SJSA1 (cell line): ENCODE measurements at places on chromosomes 7 and 10.

GRCh38 chr10:48447356-48448215 lies 141.1 kb downstream of the MAPK8 start:
- DNase-seq = no peak

DNA sequence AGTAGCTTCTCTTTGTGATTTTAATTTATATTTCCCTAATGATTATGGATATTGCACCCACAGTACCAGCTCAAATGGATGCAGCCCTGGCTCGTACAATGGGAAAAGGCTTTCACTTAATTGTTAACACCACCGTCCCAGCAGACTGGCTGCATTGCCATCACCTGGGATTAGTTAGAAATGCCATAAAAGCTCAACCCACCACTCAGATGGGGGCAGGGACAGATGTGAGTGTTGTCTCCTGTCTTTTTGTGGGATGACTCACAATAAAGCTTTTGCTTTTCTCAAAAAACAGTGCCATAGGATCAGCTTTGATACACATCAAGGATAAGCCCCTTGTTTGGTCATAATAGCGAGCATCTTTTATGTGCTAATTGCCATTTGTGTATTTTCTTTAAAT lies 729.1 kb downstream of the TNS3 start:
- DNase-seq = no peak

GRCh38 chr10:5411941-5412276 lies 448 bp upstream of the NET1 start:
- DNase-seq = no peak

- no peak for DNase-seq
Observed at GRCh38 chr10:126315494-126316177, 72.6 kb downstream of the ADAM12 start.

DNA sequence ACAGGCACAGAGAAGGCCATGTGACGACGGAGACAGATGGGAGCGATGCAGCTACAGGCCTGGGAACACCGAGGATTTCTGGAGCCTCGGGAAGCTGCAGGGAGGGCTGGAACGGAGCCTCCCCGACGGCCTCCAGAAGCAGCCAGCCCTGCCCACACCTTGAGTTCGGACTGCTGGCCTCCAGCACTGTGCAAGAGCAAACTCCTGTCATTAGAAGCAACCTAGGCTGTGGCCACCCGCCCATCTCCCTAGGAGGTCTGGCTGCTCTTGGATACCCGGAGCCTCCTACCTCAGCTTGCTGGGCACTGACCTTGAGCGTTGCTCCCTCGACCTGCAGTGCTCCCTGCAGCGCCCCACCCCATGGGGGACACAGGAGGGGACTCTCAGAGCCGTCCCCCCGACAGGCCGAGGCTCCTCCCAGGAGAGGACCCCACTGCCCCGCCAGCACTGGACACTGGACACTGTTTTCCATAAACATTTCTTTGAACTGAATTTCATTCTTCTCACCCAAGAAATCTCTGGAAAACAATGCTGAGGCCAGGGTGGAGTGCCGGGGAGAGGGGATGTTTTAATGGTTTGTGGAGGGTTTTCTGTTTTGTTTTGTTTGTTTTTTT lies 22.5 kb upstream of the TNRC18 start:
- peak; percentile 28 for DNase-seq

DNA sequence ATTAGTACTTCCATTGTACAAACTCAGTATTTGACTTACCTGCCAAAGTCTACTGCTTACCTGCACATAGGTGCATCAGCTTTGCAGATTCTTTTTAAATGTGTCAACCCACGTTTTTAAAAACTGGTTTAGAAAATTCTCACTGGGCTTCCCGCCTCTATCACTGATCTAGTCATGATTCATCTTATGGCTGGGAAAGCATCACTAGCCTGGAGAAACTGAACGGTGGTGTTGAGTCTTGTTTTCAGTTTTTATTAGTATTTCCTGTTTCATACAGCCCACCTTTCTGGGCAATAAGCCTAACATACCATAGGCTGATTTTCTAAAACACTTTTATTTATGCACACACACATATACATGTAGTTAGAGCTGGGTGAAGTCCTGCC lies 19.7 kb downstream of the DOCK1 start:
- no peak for DNase-seq

DNA sequence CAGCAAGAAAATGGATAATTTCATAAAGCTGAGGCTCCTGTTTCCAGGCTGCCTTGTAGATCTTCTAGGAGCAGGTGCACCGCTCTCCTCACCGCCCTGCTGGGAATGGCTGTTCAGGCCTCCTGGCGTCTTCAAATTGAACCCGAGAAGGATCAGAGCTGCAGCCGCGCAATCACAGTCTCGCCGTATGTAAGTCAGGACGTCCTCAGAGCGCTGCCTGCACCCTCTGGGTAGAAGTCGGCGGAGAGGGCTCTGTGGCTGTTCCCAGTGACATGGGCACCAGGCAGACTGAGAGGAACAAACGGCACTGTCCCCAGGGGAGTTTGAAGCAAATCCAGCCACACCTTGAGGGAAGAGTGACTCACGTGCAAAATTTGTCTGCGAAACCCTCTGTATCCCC lies 476.9 kb downstream of the TCERG1L start:
- no peak for DNase-seq

DNA sequence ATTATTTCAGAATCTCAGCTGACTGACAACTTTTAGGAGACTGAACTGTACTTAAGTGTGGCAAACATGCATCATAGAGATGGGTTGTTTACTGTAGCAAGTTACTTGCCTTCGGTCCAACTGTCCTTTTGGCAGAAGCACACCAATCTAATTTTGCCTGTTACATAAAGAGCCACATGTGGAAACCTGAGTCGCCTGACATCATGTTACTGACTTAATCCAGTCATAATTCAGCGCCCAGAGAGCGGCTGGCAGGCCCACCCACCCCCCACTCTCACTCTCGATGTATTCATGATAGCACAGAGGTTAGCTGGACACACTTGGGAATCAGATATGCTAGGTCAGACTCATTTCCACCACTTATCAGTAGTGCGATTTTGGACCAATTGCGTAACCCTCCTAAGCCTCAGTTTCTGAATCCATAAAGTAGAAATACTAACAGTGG lies 57.3 kb upstream of the CAPZA2 start:
- no peak for DNase-seq

DNA sequence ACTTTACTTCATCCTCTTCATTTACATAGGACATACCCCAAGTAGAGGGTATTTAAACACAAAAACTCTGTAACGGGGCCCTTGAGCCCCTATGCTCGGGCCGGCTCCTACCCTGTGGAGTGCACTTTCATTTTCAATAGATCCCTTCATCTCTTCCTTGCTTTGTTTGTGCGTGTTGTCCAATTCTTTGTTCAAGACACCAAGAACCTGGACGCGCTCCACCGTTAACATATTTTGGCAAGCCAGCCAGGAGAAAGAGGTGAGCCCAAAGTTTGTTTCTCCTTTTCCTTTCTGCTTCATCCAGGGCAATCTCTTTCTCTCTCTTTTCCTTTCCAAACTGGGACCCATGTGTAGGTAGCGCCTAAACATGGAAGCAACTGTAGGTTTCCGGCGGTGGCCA lies 26.0 kb upstream of the BNIP3 start:
- no peak for DNase-seq

GRCh38 chr10:12121673-12122072 lies 7.8 kb upstream of the SEC61A2 start:
- no peak for DNase-seq

- DNase-seq = no peak
Observed at GRCh38 chr7:41758321-41758720, 55.4 kb upstream of the INHBA start.

GRCh38 chr7:90266808-90267207 lies 21.8 kb downstream of the CFAP69 start:
- no peak for DNase-seq

DNA sequence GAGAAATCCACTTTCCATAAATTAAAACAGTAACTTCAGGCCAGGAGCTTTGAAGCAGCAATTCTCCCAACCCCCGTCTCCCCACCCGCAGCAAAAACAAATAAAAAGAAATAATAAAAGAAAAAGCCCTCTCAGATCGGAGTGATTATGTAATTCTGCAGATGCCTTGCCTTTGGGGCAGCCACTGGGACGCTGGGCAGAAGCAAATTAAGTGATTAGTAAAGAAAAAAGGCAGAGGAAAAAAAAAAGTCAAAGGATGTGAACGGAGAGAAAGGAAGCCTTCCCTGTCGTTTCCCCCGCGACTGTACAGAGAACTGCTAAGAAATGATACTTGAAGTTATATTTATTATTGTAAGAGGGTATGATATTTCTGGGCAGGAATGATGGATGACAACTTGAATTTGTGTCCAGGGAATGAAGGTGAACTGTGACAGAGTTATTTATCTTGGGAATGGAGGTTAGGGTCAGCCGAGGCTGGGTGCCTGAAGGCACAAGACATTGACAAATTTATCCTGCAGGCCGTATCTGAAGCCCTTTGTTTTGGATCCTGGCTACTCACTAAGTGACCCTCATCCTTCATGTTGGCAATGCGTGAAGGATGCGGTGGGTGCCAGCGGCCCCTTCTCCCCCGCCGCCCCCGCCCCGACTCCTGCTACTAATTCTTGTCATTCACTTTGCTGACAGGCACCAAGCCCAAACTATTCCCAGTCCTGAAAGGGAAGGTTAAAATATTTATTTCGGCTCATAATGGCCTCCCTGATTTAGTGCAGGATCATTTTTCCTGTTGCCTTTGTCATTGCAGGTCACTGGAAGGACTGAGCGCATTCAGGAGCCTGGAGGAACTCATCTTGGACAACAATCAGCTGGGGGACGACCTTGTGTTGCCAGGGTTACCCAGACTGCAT lies 604.0 kb downstream of the LRMDA start:
- no peak for DNase-seq

GRCh38 chr10:69503001-69503895 lies 52.0 kb downstream of the TSPAN15 start:
- peak; percentile 39 for DNase-seq

GRCh38 chr7:134778941-134779740 lies at the start of gene CALD1:
TSS of gene CALD1 (plus strand) at chr7:134779634. CDS start at chr7:134867734, 88,100 bp downstream.
- peak; percentile 98 for DNase-seq

DNA sequence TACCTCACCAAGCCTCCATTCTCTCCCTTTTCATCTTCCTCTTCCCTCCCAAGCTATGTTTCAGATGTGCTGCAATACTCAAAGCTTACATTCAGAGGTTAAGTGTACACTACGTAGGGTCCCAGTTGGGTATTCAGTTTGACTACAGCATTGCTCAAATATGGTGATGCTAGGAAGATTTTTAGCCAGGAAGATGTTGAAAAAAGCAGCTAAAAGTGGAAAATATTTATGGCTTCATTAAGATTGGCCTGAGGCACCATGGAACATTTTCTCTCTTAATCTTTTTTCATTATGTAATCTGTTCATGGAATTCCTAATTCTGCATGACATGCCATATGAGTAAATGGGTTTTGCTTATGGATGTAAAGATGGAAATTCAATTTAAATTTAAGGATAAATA lies 72.0 kb upstream of the ABCB5 start:
- DNase-seq = no peak

- DNase-seq = peak; percentile 39
Observed at GRCh38 chr7:142477079-142477651, 219.3 kb upstream of the PRSS58 start.

GRCh38 chr7:88452646-88453045 lies 146.0 kb upstream of the STEAP4 start:
- no peak for DNase-seq

GRCh38 chr10:6333086-6333485 lies 130.4 kb downstream of the PFKFB3 start:
- DNase-seq = no peak

DNA sequence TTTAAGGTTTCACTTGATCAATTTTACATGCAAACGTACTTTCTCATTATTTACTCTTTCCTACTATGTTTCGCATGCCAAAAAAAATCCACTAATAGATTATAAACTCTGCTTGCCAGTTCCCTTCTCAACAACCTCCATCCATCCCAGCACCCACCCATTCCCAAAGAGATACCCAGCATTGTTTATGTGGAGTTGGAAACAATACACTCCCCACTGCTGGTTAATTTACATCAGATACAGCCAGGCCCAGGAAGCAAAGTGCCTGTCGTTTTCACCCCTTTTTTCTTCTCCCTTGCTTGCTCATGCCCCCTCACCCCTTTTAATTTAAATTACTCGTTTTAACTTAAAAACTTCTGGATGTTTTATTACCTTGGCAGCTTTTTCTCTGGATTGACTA lies 59.9 kb downstream of the HIBADH start:
- DNase-seq = no peak

- no peak for DNase-seq
Observed at GRCh38 chr7:105860793-105861192, 15.6 kb downstream of the ATXN7L1 start.

GRCh38 chr10:81569488-81569887 lies 305.5 kb upstream of the NRG3 start:
- DNase-seq = no peak

DNA sequence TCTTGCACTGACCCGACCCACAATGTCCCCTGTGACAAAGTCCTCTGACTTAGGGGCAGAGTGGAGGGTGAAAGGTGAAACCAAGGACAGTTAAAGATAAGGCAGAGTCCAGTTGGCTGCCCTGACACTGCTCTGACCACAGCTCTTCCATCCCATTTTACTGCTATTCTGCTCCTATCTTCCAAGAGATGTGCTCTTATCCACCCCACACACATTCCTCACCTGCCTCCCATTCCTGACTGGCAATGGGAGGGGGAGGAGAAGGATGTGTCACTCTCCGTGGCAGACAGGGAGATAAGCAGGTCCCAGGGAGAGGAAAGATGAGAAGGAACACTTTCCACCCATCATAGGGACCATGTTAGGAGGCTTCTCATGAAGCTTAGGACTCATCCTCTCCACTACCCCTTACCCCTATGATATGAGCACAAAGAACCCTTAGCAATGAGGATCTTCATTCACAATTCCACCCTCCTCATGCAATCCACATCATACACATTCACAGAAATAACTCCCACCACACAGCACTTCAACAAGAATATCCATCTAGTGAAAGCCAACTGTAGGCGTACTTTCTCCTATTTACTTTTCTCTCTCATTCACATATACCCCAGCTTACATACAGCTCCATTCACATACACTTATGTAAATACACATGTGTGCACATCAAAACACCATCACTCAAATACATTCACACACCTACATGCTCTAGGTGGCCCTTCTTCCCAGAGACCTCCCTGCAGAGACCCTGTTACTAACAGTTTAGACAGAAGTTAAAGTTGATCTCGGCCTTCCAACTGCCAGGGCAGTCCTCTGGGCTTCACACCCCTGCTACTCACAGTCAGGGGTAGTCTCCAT lies 6.6 kb downstream of the SYNPO2L start:
- no peak for DNase-seq

- DNase-seq = no peak
Observed at GRCh38 chr10:128068398-128069285, 57.6 kb downstream of the MKI67 start.

GRCh38 chr7:70356085-70356786 lies 758.0 kb downstream of the AUTS2 start:
- no peak for DNase-seq

DNA sequence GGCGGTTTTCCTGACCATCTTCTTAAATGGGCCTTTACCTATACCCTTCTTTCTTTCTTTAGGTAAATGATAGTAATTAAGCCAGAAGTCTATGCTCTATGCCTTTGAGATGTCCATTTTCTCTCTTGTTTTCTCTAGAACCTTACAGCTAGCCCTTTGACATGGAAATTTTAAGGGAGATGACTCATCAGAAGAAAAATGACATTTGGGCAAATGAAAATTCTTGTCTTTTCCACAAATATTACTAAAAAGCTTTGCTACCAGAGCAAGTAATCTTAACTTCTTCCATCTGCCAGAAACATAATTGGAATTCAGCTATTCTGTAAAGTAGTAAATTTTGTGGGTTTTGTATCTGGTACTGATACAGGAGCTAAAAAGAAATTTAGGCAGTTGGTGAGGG lies 59.5 kb downstream of the CCDC3 start:
- DNase-seq = no peak
